Fibroblast of skin of left quadriceps (primary cell): ENCODE measurements at places on chromosomes 5 and 9.

GRCh38 chr9:110812886-110813285, 144.3 kb downstream of the MUSK start:
- no peak for DNase-seq

- no peak for DNase-seq
Observed at GRCh38 chr9:119559986-119560385, 190.8 kb upstream of the BRINP1 start.

DNA sequence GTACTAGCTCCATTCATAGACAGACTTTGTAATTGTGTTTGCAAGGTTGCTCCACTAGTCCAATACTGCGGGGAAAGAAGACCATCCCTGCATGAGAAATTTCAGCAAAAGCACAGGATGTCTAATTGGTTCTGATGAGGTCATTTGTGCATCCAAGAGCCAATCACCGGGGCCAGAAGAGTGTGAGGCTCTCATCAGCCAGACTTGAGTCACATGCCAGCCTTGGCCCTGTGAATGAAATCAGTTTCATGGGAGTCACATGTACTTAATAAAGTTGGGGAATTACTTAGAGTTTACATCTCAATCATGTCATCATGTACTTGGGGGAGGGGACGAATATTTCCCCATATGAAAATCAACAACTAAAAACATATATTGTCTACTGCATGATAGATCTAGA, 1236.0 kb downstream of the MAT2B start:
- no peak for DNase-seq

DNA sequence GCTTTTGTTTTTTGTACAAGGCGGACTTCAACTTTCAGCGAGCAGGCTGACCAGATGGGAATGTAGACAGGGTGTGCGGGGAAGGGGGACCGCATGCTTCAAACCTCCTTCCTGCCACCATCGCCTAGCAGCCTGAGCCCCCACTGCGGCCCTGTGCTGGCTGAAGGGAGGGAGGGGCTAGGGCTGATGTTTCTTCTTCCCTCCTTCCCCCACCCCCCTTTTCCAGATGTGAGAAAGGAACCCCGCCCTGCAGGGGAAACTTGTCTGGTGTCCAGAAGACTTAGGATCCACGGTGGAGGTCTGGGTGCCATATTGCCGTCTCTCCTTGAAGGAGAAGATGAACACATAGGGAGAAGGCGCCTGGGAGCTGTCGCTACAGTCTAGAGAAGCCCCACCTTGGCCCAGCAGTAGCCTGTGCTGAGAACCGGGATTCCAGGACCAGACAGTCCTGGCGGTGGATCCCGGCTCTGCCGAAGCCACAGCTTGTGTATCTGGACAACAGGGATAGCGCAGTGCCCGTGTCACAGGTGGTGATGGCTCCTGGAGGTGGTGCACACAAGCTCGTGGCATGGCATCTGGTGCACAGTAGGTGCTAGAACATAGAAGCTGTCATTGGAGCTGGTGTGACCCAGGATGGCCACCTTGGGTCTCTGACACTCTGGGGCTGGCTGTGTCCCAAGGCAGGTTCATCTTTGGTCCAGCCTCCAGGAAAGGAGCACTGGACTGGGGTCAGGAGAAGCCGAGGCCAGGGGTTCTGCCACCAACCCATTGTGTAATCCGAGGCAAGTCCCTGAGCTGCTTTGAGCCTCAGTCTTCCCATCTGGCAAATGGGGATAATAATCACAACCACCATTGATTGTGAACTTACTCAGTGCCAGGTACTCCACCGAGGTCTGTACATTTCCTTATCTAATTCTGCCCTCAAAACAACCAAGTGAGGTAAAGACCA, 205.6 kb downstream of the C9orf50 start:
- DNase-seq = no peak

DNA sequence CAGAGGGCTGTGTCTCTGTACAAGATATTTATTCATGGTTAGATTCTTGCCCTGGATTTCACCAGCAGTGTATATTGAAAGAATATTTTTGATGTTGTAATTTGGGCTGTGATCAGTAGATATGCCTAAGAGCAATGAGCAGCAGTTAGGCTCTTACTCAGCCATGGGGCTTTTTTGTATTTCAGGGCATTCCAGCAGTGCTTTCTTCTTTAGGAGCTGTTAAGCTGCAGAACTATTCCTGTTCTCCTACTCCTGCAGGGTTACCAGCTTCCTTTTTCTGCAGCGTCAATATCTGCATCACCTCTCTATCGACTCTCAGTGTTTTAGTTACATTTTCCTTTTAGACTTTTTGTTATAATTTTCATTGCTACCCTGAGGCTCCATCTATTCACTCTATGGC, 206.2 kb downstream of the SLCO4C1 start:
- no peak for DNase-seq

- DNase-seq = no peak
Observed at GRCh38 chr9:2419347-2419746, 202.2 kb upstream of the VLDLR start.

GRCh38 chr9:134515026-134515821, 126.4 kb upstream of the COL5A1 start:
- no peak for DNase-seq

GRCh38 chr5:125541085-125541484, 794.6 kb upstream of the ZNF608 start:
- DNase-seq = no peak

- DNase-seq = no peak
Observed at GRCh38 chr9:30758726-30759446, 1625.6 kb upstream of the ACO1 start.

- no peak for DNase-seq
Observed at GRCh38 chr5:132458226-132458560, 32.4 kb downstream of the IRF1 start.

GRCh38 chr5:9775339-9775738, 145.2 kb upstream of the TAS2R1 start:
- no peak for DNase-seq

DNA sequence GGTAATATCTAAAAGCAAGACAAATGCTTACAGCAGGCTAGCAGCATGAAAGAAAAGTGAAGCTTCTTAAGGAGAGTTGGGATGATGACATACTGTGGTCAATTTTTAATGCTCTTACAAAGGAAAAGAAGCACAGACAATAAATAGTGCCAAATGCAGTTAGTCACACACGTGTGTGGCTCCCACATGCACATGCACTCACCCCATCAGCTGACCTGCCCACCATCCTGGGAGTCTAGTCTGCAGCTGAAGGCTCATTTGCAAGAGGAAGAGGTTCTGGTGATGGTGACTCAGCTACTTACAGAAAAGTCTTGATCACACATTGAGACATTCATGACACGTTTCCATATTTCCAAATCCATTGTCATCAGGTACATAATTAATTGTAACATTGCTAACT, 129.3 kb downstream of the MRPL36 start:
- no peak for DNase-seq

DNA sequence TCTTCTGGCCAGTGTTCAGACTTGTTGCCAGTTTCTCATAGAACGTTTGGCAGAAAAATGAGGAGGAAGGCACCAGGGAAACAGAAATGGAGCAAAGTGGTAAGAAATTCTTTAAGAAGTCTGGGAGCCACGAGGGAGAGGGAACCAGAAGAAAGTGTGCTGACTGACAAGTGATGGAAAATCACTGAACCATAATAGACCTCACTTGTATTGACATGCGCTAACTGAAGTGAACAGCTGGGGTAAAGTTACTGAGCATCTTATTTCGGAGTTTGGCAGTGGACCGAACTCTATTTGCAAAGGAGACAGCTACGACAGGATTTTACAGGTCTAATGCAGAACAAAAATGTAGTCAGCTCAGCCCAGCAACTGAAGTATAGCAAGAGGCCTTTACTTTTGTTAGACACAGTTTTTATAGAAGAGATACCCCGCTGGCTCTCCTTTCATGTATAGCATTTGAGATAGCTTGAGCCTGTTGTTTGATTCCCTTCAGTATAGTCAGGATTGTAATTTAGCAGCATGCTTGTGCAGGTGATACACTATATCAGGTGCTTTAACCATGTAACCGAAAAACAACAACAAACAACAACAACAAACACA, 53.6 kb downstream of the HMHB1 start:
- DNase-seq = no peak

DNA sequence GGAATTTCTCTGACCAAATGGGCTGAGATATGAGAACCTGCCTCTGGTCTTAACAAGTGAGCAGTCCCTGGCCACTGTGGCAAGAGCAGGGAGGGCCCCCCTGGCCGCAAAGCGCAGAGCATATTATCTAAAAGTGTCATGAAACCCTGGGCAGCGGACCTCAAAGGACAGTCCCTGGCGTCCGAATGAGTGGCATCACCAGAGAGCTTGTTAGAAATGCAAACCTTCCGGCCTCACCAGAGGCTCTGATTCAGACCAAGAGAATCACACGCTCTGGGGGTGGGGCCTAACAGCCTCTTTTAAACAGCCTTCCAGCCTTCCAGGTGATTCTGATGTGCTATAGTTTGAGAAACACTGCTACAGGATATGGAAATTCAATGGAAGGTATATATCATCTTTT, 10.9 kb downstream of the PTPN3 start:
- DNase-seq = no peak

DNA sequence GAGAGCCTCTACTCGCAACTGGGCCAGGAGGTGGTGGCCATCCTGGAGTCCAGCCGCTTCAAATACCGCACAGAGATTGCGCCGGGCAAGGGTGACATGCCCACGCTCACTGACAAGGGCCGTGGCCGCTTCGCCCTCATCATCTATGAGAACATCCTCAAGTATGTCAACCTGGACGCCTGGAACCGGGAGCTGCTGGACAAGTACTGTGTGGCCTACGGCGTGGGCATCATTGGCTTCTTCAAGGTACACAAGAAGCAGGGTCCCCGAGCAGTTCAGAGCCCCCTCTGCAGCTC, 13.5 kb downstream of the NDST1 start:
- DNase-seq = no peak

GRCh38 chr9:108235609-108236008, 620.2 kb downstream of the ACTL7B start:
- no peak for DNase-seq

DNA sequence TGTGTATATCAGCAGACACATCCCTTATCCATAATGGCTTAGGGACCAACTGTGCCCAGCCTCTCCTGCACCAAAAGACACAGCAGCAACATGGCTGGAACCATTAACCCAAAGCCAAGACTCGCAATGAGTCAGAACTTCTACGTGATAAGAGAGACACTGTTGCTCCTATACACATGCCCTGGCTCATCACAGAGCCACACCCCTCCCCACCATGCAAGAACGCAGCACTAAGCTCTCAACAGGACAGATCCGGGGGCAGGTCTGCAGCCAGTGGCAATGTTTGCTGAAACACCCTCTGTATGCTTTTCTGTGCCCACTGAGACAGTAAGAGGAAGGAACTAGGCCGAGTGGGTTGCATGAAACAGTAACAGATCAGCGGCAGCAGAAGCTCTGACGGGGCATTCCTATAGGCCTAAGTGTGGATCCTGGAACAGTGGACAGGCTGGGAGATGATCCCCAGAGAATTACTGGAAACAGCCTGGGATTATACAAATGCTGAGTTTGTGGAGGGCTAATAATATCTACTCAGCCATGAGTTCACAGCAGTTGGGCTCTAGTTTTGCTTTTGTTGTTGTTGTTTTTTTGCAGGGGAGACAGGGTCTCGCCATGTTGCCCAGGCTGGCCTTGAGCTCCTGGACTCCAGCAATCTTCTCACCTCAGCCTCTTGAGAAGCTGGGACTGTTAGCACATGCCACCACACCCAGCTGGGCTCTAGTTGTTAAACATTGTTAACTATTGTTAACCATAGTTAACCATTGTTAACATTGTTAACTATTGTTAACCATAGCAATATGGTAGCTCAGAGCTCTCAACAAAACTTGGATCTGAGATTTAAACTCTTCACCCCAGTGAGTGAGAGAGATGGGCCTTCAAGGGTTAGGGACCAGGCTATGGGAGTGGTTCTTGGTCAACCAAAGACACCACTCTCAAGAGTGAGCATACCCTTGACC, 41.0 kb downstream of the B4GALT1 start:
- DNase-seq = no peak

DNA sequence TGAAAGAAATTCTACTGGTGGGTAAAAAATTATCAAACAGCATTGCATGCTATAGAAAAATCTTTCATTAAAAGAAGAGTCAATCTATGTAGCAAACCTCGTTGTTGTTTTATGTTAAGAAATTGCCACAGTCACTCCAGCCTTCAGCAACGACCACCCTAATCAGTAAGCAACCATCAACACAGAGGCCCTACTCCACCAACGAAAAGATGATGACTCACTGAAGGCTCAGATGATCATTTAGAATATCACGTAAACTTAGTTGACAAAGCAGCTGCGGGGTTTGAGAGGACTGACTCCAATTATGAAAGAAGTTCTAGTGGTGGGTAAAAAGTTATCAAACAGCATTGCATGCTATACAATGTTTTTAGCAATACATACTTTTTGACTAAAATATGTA, 242.6 kb downstream of the DRD1 start:
- no peak for DNase-seq

- DNase-seq = no peak
Observed at GRCh38 chr9:70566066-70566465, 151.6 kb upstream of the KLF9 start.

DNA sequence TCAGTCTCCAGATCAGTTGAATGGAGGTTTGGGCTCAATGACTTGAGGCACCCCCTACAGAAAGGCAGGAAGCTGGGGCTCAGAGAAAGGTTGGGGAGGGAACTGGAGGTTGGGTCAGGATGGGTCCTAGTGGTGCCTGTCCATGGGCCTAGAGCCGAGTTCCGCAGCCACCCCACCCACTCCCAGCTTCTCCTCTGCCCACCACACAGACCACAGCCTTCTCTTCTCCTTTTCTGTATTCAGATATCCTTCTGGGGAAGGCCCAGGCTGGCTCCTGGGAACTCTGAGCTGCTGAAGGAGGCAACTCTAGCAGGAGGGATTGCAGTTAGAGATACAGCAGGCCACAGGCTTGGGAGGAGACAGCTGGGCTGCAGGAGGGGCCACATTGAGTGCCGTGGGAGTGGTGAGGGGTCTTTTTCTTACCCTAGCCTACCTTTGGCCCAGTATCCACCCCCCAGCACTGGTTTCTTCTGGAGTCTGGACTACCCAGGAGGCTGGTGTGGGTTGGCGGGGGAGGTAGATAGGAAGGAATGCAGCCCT, 15.4 kb upstream of the PTGS1 start:
- no peak for DNase-seq

GRCh38 chr5:15300141-15300540, 199.8 kb upstream of the FBXL7 start:
- DNase-seq = no peak

DNA sequence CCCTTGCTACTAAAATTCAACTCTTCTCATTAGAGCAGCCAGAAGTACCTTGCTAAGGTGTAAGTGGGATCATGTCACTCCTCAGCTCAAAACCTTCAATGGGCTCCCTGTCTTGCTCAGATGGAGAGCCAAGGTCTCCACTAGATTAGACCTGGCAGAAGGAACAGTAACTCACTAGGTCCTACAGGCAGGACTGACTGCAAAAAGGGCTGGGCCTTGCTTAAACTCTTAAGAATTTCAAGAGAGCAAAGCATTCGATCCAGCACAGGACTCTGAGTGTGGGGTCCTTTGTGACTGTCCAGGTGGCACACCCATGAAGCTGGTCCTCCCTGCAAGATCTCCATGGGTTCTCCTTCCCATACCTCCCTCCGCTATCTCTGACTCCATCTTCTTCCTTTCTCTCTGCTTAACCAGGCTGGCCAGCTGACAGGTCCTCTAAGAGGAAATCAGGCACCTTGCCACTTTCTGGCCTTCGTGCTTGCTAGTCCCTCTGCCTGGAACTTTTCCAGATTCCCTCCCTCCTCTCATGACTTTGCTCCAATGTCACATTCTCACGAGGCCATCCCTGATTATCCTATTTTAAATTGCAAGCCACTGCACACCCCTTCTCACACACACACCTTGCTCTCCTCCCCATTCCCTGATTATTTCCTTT, 70.2 kb downstream of the BASP1 start:
- DNase-seq = no peak

- no peak for DNase-seq
Observed at GRCh38 chr9:119398350-119398749, 29.1 kb upstream of the BRINP1 start.
